ENCODE measurements at places on chromosomes 16 and 17.

- DNase-seq: no peak
Observed at GRCh38 chr16:85755929-85756768, 5.3 kb upstream of the C16orf74 start.

DNA sequence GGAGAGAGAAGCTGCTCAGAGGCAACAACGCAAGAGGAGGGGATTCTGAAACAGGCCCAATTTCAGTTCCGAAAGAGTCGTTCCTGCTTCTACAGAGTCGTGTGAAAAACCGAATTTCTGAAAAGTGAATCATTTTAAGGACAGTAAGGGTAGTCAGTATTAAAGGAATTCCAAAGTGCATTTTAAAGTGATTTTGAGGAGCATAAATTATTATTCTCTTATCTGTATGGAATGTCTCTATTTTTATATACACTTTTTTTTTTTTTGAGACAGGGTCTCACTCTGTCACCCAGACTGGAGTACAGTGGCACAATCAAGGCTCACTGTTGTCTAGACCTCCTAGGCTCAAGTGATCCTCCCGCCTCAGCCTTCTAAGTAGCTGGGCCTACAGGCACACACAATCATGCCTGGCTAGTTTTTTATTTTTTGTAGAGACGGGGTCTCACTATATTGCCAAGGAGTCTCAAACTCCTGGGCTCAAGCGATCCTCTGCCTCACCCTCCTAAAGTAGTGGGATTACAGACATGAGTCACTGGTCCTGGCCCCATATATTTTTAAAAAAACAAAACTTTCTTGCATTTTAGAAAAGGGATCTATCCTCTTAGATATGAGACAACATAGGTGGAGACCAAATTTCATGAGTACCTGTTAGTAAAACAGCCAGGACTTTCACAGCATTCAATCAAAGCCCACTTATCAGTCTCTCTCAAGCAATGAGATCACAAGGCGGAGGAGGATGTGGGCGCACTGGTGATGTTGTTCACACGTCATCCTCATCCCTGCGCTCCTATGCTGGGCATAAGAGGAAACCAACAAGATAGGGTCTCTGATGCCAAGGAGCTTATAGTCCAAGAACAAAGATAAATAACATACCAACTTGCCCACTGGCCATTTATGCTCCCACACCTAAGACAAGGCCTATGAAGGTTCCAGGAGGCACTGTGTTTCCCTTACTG lies 53.2 kb downstream of the SMG6 start:
- DNase-seq: no peak

- no peak for DNase-seq
Observed at GRCh38 chr17:47956791-47957590, 692 bp downstream of the PRR15L start.

GRCh38 chr17:81492202-81492601 lies 20.4 kb downstream of the ACTG1 start:
- no peak for DNase-seq

- DNase-seq: peak; percentile 39
Observed at GRCh38 chr16:67174706-67175231, 4.4 kb downstream of the NOL3 start.

GRCh38 chr16:79598348-79599181 lies 2.0 kb downstream of the MAF start:
- DNase-seq: peak; percentile 82

DNA sequence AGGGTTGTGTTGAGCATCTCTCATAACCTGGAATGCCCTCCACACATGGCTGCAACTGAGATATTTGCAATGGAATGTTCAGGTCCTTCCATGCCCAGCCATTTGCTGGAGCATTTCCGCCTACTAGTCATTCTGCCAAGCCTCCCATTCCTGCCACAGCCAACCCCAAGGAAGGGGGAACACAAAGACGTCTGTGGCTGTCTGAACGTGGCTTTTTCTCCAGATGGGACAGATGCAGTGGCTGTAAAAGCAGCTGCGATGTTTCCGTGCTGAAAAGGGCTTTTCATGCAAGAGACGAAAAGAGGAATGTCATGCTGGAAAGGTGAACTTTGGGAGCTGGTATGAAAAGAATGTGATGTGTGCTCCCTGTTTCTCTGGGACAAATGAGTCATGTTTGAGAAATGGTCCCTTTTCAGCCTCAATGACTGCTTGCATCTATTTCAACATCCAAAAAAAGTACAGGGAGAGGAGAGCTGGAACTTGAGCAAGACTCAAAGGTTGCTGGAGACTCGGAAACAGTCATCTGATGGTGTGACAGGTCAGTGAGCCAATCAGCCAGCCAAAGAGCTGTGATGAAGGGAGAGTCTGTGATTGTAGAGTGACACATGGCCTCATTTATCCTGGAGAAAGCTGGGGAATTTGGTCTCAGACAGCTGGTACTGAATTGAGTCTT lies 208.9 kb downstream of the SHISA9 start:
- DNase-seq: no peak

- no peak for DNase-seq
Observed at GRCh38 chr16:85197611-85198566, 85.6 kb upstream of the CIBAR2 start.

GRCh38 chr17:2124391-2124790 lies 69.5 kb downstream of the HIC1 start:
- no peak for DNase-seq

- DNase-seq: no peak
Observed at GRCh38 chr16:8115814-8116213, 474.5 kb downstream of the TMEM114 start.

- DNase-seq: no peak
Observed at GRCh38 chr16:49883076-49884014, 27.4 kb upstream of the ZNF423 start.

- no peak for DNase-seq
Observed at GRCh38 chr17:27878776-27879562, 14.2 kb downstream of the LYRM9 start.

DNA sequence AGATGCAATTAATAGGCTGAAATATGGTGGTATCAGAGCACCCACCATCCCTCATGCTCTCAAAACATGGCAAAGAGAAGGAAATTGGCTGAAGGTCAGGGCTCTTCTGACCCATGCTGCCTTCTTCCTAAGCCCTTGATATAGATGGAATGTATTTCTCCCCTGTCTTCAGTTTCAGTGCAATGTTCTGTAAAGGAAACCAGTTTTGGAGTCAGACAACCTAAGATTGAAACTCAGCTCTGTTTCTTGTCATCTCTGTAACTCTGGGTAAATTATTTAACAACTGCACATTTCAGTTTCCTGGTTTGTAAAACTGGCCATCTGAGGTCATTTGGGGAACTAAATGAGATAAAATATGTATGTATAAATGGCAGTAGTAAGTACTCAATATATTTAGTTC lies 243.9 kb downstream of the CA10 start:
- DNase-seq: no peak

GRCh38 chr17:61393904-61394629 lies 5.6 kb upstream of the TBX2 start:
- no peak for DNase-seq

GRCh38 chr17:19645734-19646201 lies 2.8 kb upstream of the ALDH3A2 start:
- DNase-seq: peak; percentile 43

- no peak for DNase-seq
Observed at GRCh38 chr16:88009563-88010342, 58.5 kb downstream of the BANP start.

GRCh38 chr17:19867329-19868078 lies at the start of gene ULK2:
ULK2 (minus strand) TSS chr17:19867936; CDS start chr17:19867417, 519 bp downstream.
- DNase-seq: peak; percentile 32

- DNase-seq: no peak
Observed at GRCh38 chr16:60642956-60643355, 1393.3 kb downstream of the CDH8 start.

DNA sequence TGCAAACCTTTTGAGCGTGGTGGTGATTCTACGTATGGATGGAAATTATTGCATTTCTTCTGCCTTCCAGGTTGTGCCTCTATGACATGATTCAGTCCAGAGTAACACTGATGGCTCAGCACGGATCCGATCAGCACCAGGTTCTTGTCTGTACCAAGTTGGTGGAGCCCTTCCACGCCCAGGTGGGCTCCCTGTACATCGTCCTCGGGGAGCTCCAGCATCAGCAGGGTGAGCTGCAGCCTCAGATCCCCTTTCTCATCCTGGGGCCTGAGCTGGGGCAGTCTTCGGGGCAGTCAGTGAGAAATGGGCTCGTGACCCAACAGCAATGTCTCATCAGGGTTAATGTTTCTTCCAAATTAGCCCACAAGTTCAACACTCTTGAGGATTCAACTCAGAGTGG lies 9.3 kb upstream of the CDK3 start:
- DNase-seq: no peak

GRCh38 chr16:3012828-3013420 lies at the start of gene CLDN9:
CLDN9 (plus strand) TSS chr16:3012923; CDS start chr16:3013363, 440 bp downstream.
- no peak for DNase-seq

GRCh38 chr16:90047714-90048346 lies 28.6 kb upstream of the DBNDD1 start:
- no peak for DNase-seq

- no peak for DNase-seq
Observed at GRCh38 chr17:10683853-10684252, 13.5 kb downstream of the SCO1 start.

GRCh38 chr16:27480761-27481160 lies 69.0 kb downstream of the GTF3C1 start:
- DNase-seq: no peak

DNA sequence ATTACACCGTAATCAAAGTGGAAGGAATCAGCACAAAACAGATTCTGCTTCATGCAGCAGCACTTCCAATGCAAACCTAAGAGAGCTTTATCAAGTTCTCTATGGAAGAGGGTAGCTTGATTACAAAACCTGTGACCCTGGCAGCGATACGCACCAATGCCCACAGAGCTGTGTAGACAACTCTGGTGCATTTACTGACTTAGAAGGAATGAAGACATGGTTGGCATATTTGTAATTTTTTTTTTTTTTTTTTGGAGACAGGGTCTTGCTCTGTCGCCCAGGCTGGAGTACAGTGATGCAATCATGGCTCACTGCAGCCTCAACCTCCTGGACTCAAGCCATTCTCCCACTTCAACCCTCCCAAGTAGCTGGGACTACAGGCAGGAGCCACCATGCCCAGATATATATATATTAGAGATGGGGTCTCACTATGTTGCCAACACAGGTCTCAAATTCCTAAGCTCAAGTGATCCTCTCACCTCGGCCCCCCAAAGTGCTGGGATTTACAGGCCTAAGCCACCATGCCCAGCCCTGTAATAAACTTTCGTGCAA lies 49.4 kb downstream of the XPO6 start:
- DNase-seq: no peak

- DNase-seq: no peak
Observed at GRCh38 chr17:7177954-7178477, 1.2 kb downstream of the ASGR1 start.

DNA sequence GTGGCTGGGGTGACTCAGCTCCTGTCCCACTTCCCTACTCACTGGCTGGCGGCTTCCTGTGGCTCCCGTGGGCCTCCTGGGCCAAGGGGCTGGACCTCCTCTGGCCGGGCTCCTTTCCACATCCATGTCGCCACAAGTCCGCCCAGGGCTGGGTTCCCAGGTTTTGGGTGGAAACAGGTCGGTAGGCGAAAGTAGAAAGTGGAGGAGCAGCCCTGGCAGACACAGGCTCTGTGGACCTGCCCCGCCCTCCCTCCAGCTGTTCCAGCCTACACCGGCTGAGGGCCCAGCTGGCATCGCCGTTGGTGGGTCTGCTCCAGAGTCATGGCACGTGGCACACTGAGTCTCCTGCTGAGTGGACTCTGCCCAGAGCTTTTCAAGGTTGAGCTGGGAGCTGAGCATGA lies 28.7 kb downstream of the GSE1 start:
- no peak for DNase-seq

- DNase-seq: no peak
Observed at GRCh38 chr16:25317732-25318316, 60.2 kb upstream of the ZKSCAN2 start.

- peak; percentile 72 for DNase-seq
Observed at GRCh38 chr17:74325743-74326379, at the start of gene KIF19. KIF19 (plus strand) TSS chr17:74326226; CDS start chr17:74326350, 124 bp downstream.

GRCh38 chr16:55640701-55641327 lies 15.0 kb upstream of the SLC6A2 start:
- no peak for DNase-seq

GRCh38 chr17:11109106-11109505 lies 131.9 kb upstream of the SHISA6 start:
- no peak for DNase-seq

- no peak for DNase-seq
Observed at GRCh38 chr16:58377932-58378331, 14.3 kb upstream of the GINS3 start.

DNA sequence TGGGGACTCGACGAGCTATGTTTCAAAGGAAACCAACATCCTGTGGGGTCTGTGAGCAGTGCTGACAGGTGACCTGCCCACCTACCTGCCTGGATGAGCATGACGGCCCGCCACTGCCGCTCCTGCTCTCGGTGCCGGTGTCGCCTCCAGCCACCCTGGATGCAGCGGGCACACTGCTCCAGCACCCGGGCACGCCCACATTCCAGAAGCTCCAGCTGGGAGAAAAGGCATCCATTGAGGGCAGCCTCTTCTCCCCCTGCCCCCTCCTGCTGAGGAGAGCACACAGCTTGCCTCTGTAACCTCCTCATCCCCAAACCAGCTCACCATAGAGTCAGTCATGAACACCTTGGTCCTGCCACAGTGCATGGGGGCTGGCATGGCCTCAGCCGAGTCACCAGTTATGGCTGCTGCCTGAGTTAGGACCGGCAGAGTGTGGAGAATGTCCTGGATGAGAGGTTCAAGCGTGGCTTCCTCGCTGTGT lies 14.3 kb downstream of the ZNHIT3 start:
- DNase-seq: no peak

- no peak for DNase-seq
Observed at GRCh38 chr16:13606804-13607203, 313.1 kb upstream of the ERCC4 start.

DNA sequence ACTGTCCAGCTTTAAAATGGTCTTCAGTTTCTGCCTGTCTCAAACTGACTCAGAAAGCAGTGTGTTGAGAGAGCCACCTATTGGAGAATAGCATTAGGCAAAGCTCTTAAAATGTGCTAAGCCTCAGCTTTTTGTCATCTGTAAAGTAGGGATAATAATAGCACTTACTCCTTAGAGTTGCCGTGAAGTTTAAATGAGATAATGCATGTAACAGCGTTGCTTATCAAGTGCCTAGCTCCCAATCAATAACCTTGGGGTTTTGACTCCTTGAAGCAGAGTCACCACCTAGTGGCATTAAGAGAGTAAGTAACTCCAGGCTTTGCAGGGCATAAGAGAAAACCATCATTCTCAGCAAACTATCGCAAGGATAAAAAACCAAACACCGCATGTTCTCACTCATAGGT lies 163.3 kb downstream of the HS3ST2 start:
- DNase-seq: no peak

- no peak for DNase-seq
Observed at GRCh38 chr16:4523686-4524085, 14.9 kb downstream of the CDIP1 start.

- DNase-seq: no peak
Observed at GRCh38 chr17:50270435-50271362, 3.6 kb upstream of the TMEM92 start.
